Heart right ventricle (tissue), 16 donors: ENCODE measurements at places on chromosomes 16 and 17. TPM values are rescaled to one million over a fixed set of nuclear protein-coding genes. Genes with fewer than 3 reads are reported as not detected.
A peak's percentile ranks its signal among the peaks of the same experiment; 100 is the strongest.

DNA sequence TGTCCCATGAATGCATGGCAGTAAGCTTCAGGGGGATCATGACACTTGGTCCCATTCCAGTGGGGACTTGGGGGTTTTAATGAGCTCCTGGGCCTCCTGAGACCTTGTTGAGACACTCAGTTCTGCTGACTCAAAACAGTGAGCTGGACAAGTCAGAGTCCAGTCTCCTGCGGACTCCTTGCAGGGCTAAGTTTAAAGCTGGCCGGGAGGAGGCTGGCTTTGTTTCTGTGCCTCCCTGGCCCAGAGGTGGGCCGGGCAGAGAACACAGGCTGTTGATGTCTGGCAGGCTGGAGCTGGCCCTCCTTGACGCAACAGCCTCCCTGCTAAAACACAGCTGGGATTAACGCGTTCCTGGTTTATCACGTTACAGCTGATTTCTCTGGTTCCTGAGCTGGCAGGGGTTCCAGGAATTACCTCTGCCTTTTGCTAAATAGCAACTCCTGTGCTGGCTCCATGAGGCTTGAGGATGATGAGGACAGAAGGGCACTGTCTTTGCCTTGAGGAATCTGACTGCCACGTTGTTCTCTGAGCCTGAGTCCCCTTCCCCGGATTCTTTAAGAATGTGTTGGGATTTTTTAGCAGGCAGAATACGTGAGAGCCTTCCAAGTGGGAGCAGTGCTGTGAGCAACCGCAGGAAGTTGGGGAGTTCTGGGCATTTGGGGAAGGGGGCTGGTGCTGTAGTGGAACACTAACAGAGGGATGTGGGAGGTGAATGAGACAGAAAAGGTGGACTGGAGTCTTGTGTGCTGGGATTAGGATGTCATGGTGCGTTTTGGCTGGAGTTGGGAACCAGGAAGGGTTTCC lies 2.0 kb downstream of the GPT2 start:
- DNase-seq = no peak

DNA sequence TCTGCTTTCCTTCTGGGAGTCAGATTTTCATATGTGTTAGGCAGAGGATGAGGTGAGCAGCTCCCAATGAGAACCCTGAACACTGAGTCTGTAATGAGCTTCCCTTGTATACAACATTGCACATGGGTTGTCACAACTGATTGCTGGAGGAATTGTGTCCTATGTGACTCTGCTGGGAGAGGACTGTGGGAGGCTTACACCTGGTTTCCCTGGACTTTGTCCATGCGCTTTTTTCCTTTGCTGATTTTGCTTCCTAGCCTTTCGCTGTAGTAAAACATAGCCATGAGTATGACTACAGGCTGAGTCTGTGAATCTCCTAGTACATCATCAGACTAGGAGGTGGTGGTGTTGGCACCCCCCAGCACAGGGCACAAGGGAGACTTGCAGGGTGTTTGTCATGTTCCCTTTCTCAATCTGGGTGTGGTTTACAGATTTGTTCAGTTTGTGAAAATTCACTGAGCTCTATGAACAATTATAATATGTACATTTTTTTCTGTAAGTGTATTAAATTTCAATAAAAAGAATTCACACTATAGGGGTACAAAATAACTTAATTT lies 1.7 kb upstream of the PLK1 start:
- DNase-seq = no peak

GRCh38 chr17:44193326-44194084 lies 6.2 kb downstream of the ATXN7L3 start:
- no peak for DNase-seq

DNA sequence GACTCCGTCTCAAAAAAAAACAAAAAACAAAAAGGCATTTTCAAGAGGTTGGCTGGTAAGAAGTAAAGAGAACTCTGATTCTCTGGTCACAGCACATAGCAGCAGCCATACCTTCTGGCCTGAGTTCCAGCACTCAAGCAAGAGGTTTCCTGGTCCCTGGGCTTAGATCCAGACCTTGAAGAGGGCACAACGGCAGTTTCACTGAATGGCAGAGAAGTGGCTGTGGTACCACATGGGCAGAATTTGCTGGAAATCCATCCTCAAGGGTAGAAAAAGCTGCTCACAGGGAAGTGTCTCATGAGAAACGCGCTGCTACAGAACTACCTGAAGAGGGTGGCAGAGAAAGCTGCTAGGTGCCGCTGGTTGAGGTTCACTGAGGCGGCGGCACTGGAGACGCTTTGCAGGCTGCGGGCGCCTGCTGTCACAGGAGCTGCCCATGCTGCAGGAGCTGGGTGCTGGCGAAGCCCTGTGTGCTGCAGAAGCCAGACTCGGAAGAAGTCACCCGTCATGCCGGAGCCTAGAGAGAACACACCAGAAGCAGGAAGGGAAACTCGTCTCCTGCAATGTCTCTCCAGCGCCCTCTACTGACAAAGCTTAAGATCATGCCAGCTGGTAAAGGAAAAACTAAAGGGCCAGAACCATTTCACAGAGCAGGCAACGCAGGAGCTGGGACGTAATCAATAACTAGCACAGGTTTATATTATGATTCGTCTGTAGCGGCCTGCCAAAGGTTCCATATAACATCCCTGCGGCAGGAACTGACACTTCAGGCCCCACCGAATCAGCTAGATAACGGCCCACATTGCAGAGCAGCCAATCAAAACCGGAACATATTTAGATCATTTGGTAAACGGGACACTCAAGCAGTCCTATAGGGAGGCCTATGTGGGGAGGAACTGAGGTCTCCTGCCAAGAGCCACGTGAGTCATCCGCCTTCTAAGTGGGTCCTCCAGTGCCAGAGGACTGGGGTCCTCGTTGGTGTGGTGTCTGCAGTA lies 5.4 kb upstream of the ZNF213 start:
- peak; percentile 62 for DNase-seq

GRCh38 chr17:79775632-79776031 lies 2.3 kb upstream of the CBX2 start:
- no peak for DNase-seq

DNA sequence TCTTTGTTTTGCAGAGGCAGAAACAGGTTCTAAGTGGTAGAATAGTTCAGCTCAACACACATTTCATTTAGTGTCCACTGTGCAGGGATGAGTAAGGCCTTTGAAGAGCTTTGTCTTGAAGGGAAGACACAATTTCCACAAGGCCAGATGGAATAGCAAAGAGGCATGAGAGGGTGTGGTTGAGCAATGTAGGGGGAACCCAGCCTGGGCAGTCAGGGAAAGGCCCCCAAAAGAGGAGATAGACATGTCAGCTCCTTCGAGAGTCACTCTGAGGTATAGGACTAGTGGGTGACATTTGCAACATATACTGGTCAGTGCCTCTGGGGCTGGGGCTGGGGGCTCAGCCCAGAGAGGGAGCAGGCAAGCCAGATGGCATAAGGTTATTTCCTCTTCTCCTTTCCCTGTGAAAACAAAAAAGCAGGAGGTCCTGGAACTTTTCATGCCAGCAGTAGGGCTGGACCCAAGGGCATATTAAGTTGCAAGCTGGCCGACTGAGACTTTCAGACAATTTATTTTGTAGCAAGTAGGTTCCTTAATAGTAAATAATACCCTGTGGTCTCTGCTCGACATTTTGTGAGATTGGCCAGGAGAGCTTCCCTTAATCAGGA lies 7.1 kb downstream of the ALKBH5 start:
- no peak for DNase-seq

DNA sequence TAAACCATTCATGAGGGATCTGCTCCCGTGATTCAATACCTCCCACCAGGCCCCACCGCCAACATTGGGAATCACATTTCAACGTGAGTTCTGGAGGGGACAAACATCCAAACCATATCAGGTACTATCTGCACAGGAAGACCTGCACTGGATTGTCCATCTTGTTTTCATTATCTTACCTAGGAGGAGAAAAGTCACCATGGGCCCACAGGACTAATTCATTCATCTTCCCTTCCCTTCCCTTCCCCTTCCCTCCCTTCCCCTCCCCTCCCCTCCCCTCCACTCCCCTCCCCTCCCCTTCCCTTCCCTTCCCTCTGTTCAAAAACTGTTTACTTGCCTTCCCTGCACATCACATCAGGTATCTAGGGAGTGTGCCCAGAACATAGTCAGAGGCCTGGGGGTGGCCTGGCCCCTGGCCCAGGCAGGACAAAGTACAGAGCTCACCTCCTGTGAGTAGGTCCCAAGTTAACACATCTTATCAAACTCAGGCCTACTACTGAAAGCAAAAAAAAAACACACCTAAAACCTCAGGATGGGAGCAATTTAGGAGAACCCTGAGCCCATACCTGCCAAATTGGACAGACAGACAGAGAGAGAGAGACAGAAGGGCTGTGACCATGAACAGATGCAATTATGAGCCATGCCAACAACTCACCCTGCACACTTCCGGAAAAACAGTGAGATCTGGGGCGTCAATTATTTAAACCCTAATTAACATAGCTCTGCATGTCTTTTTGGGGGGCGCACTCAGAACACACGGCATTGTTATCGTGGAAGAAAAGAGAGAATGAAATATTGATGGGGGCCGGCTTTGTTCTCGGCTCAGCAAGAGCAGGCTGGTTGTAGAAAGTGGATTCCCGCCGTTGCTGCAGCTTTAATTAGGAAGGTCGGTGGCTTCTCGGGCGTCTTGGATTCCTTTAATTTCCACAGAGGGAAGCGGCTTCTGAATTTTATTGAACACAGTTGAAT lies 151.2 kb downstream of the IRX5 start:
- DNase-seq = no peak

- no peak for DNase-seq
Observed at GRCh38 chr16:12754824-12755543, 48.7 kb downstream of the CPPED1 start.

GRCh38 chr17:70945386-70945785 lies 776.1 kb downstream of the KCNJ2 start:
- no peak for DNase-seq

GRCh38 chr16:3868967-3869366 lies 11.5 kb downstream of the CREBBP start:
- no peak for DNase-seq

DNA sequence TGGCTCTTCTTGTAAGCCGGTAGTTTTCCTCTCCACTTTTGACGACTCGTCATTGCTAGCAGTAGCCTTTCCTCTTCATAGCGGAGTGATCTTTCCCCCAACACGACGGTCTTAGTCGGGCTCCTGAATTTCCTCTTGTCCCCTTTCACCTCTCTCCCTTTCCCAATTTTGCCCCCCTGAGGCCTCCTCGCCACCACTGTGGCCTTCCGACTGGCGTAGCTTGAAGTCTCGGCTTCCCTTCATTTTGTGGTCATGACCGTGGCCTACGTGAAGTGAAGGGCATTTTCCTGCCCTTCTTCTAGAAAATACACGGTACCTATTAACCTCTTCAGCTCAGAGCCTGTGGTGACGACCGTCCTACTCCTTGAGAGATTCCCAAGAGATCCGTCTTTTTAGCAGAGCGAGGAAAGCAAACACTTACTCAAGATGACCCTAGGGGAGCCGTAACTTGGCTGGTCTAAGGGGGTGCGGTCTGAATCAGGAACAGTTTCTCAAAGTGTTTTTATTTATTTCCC lies 787 bp downstream of the PRKAR1A start:
- no peak for DNase-seq

GRCh38 chr16:50457423-50457822 lies 88.6 kb upstream of the BRD7 start:
- no peak for DNase-seq

DNA sequence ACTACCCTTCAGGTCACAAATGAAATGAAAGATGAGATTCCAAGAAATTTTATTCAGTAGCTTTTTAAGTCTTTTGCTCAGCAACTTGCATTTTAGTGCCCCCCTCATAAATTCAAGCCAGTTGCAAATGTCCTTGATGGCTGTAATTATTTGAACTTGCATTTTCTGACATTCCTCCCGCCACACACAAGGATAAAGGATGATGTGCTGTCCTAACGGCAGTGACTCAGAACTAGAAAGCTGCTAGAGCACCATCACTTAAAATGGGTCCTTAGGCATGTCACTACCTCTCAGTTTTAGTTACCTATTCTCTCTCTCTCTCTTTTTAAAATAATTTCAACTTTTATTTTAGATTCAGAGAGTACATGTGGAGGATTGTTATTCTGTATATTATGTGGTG lies 306.7 kb downstream of the CNTNAP4 start:
- DNase-seq = no peak

DNA sequence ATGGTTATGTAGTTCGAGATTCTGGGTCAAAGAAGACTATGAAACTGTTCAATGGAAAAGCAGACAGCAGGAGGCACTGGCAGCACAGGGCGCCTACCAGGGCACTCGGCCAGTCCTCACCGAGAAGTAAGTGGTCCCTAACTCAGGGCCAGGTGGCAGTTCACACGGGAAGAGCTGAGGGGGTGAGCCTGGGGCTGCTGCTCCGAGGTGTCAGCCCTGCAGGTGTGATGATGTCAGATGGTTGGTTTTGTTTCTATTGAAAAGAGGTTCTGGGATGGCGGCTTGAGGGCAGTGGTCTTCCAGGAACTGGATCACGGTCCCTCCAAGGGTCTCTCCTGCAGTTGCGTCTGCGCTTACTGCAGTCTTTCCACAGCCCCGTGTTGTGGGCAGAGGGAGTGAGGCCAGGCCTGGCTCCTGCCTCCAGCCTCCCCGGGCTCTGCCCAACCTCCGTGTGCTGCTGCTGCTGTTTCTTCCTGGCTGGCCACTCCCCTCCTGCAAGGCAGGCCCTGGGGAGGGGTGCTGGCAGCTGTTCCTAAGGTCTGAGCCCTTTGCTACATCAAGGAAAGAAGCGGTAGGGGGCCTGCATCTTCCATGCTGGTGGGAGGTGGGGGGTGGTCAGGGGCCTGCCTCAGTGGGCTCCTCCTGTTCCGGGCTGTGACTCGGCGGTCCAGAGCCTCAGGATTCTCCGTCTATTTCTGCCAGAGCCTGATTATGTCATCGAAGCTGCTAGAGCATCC lies 22.6 kb downstream of the RNF213 start:
- no peak for DNase-seq

GRCh38 chr16:1049976-1050247 lies 22.6 kb upstream of the SSTR5 start:
- no peak for DNase-seq

GRCh38 chr17:56983366-56983765 lies 5.4 kb downstream of the SCPEP1 start:
- DNase-seq = no peak

GRCh38 chr17:48025904-48026501 lies 11.6 kb downstream of the COPZ2 start:
- no peak for DNase-seq

GRCh38 chr17:47751471-47751870 lies 18.4 kb downstream of the TBX21 start:
- DNase-seq = no peak

DNA sequence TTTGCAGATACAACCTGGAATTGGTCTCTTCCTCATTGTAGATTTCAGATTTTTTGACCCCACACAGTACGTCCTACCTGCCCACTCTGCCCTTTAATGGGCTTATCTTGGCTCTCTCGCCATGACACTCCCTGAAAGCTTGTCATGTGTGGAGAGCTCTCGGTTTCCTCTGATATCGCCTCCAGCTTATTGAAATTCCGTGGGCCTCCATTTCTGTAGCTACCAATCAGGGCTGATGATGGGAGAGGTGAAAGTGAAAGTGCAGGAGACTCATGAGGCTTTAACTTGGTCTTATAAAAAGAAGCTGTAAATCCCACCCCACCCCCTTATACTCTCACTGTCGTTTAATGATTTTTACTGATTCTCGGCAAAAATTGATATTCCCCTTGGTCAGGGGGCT lies 17.7 kb downstream of the HOXB1 start:
- no peak for DNase-seq

The ADAM11 gene
- total RNA-seq = 14.4 TPM

The TBC1D3C gene
- not detected for total RNA-seq

The MT1A gene
- total RNA-seq = not detected

The CCL8 gene
- total RNA-seq = 0.81 TPM

The KIF1C gene
- 820 TPM for total RNA-seq

The MPO gene
- total RNA-seq = 2.5 TPM

The PABPN1L gene
- not detected for total RNA-seq

The PRR29 gene
- total RNA-seq = not detected

The ODAD4 gene
- 0.45 TPM for total RNA-seq

The KANSL1 gene
- 43.7 TPM for total RNA-seq

The DPEP1 gene
- total RNA-seq = not detected

The DNAH9 gene
- not detected for total RNA-seq
